Heart right ventricle (tissue), 16 donors: ENCODE measurements at places on chromosomes 16 and 17. TPM values are rescaled to one million over a fixed set of nuclear protein-coding genes. Genes with fewer than 3 reads are reported as not detected.

GRCh38 chr17:78232859-78233173 lies 1.4 kb downstream of the TMEM235 start:
- DNase-seq = no peak

DNA sequence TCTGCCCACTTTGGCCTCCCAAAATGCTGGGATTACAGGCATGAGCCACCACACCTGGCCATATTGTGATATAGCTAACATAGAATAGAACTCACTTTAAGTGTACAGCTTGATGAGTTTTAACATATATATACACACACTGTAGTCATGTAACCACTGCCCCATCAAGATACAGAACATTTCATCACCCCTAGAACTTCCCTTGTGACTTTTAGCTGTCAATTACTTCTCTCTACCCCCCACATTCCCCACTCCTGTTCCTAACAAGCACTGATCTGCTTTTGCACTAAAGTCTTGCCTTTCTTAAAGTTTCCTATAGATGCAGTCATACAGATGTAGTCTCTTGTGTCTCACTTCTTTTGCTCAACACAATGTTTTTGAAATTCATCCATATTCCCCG lies 93.1 kb downstream of the PITPNC1 start:
- DNase-seq = no peak

DNA sequence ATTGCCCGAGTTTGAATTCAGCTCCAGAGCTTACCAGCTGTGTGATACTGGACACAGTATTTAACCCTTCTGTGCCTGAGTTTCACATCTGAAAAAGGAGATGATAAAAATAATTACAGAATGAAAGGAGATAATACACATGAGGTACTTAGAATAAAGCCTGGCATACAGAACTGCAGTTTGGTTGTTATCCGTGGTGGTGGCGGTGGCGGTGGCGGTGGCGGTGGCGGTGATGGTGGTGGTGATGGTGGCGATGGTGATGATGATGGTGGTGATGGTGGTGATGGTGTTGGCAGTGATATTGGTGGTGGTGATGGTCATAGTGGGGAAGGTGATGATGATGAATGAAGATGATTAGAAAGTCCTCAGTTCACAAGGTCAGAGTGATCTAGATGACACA lies 57.2 kb downstream of the ABCC1 start:
- no peak for DNase-seq

DNA sequence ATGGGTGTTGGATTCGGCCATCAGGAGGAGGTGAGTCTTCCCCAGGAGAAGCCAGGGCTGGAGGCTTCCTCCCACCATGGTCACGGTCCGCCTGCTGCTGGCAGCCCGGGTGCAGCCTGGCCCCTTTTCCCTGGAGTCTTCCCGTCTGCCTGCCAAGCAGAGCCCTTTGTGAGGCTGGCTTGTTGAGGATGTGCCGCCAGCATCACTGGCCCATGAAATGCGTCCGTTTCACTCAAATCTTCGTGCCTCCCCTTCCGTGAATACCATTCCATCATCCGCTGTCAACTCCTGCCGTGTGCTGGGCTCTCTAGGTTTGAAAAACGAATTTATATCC lies 9.6 kb downstream of the VPS4A start:
- no peak for DNase-seq

GRCh38 chr16:84548971-84549844 lies 44.7 kb upstream of the MEAK7 start:
- no peak for DNase-seq

DNA sequence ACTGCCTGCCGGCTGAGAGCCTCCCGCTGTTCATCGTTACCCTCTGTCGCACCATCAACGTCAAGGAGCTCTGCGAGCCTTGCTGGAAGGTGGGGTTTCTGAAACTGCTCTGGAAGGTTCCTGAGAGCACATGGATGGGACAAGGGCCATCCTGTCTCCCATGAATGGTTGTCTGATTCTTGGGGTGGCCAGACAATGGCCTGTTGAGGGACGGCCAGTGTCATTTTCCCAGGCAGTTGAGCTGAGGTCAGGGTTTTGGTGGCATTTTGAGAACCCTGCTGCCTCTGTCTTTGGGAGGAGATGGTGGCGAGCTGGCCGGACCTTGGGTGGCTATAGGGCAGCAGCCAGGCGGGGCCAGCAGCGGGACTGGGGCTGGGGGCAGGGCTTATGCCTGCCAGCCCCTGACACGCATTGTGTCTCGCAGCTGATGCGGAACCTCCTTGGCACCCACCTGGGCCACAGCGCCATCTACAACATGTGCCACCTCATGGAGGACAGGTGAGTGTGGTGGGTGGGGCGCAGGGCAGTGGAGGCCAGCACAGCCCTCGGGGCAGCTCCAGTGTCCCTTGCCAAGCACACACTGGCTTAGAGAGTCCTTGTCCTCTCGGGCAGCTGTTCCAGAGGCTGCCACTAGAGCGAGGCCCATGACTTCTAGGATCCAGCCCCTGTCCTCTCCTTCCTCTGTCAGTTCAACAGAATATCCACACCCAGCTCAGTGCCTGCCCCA lies 9.1 kb downstream of the TSC2 start:
- DNase-seq = no peak

- DNase-seq = no peak
Observed at GRCh38 chr17:16975277-16975651, 3.3 kb upstream of the TNFRSF13B start.

DNA sequence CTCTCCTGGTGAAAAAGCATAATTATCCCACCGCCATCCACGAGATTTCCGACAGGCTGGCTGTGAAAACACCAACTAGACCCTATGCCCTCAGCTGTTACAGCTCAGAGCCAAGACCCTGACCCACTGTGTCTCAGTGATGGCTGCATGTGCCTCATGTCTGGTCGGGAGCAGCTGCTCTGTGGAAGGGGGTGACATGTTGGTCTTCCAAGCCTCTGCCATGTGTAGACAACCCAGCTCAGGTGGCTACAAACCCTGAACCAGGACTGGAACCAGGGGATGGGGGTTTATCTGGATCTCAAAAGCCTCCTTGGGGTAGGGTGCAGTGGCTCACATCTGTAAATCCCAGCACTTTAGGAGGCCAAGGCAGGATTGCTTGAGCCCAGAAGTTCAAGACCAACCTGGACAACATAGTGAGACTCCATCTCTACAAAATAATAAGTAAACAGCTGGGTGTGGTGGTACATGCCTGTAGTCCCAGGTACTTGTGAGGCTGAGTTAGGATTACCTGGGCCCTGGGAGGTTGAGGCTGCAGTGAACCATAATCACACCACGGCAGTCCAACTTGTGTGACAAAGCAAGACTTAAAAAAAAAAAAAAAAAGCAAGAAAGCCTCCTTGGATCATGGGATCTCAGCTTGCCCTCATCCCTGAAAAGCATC lies 220.3 kb downstream of the CPPED1 start:
- no peak for DNase-seq

DNA sequence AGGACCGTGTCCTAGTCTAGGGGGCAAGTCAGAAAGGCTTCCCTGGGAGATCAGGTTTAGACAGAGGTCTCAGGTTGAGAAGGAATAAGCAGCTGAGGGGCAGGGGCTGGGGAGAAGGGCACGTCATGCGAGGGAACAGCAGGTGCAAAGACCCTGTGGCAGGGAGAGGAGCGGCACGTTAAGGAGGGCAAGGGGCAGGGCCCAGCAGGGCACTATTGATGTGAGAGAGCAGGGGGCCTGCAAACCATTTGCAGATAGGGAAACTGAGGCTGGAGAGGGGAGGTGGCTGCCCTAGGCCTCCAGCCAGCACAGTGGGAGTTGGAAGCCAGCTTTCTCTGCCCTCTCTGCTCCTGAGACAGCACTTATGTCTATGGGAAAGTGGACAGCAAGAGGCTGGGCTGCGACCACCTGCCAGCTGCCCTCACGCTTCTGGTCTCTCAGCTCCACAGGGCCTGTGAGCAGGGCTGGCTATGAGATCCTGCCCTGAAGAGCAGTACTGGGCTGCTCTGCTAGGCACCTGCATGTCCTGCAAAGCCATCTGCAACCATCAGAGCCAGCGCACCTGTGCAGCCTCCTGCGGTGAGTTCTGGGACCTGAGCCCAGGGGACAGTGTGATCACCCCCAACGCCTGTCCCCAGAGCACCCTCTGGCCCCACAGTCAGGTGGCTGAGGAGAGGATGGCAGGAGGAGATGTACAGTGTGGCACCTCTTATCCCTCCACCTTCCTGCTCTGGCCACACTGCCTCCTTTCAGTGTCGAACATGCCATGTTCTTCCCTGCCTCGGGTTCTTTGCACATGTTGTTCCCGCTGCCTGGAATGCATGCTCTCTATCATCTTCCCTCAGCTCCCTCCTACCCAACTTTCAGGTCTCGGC lies 61.5 kb downstream of the USP22 start:
- no peak for DNase-seq

DNA sequence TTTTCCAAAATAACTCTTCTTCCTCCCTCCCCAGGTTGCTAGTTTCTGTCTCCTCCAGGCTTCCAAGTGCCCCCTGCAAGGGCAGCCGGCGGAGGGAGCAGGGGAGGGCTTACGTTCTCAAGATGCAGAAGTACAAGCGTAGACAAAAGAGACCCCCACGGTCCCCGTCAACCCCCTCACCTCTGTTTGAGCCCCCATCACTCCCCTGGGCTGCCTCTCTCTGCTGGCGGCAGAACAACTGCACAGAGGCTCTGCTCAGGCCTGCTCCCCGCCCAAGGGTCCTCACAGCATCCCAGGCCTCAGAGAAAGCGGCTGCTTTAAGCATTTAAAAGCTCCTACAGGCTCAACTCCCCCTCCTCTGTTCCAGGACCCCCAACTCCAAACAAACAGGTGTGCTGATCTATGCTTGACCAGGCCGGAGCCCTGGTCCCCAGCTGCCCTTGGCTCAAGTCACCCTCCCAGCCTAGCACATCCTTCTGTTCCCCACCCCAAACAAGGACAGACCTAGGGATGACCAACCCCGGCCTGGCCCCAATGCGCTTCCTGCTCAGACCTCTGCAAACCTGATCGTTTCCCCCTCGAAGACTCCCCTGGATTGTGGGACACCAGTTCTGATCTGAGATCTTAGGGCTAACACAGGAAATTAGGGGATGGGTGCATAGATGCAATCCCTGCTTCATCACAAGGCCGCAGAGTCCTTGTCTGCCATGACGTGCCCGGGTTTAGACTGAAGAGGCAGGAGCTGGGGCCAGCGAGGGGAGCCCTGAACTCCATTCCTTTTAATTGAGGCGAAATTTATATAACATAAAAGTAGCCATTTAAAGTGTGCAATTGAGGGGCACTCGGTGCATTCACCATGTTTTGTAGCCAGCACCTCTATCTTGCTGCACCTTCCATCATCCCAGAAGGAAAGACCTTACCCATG lies 17.2 kb upstream of the RBFOX3 start:
- DNase-seq = no peak

GRCh38 chr17:50866950-50867362 lies 802 bp upstream of the TOB1 start:
- DNase-seq = peak; percentile 60

DNA sequence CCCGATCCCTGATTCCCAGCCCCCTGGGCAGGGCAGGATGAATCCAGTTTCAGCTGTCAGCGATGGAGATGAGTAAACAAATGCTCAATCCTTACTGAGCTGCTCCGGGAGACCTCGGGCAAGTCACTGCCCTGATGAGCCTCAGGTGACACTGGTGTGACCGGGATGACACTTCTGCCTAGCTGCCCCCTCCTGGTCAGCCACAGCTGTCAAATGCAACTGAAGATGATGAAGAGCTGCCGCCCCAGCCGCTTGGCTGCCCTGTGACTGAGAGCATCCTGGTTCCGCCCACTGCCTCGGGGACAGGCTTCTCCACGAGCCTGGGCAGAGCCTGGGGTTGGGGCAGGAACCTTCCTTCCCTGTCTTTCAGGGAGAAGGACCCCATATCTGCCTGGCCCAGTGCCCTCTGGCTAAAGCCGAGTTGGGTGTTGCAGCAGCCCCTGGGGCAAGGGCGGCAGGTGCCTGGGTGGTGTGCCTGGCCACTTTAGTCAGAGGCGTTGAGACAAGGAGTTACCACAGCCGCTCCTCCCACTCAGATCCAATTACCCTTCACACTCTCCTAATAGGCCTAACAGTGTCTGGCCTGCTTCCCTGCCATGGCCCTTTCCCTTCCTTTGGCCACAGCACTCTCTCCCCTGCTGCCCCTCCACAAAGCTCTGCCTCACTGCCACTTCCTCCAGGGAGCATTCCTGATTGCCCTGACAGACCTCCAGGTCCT lies 5.5 kb downstream of the CCL17 start:
- DNase-seq = no peak

DNA sequence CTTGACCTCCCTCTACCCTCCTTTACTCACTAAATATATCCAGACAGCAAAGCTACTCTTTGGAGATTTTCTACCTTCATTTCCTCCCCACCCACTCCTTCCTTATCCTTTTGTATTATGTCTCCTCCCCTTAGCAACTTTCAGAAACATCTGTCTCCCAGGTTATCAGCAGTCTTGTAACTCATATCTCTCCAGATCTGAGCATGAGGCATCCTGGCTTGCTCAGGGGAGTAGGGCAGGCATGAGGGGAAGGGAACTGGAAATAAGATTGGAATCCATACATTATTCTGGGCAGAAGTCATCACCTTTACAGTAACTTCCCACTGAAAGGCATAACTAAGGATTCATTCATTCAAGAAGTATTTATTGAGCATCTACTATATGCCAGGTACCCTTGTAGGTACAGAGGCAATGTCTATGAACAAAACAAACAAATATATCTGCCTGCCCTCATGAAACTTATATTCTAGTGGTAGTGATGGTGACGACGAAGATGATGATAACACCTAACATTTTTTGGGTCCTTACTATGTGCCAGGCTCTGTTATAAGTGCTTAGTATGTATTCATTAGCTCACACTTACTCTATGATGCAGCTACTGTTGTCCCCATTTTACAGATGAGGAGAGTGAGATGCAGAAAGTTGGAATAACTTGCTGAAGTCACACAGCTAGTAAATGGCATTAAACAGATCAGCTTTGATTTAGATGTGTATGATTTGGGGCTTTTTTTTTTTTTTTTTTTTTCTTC lies 123.9 kb upstream of the CACNG3 start:
- DNase-seq = no peak

DNA sequence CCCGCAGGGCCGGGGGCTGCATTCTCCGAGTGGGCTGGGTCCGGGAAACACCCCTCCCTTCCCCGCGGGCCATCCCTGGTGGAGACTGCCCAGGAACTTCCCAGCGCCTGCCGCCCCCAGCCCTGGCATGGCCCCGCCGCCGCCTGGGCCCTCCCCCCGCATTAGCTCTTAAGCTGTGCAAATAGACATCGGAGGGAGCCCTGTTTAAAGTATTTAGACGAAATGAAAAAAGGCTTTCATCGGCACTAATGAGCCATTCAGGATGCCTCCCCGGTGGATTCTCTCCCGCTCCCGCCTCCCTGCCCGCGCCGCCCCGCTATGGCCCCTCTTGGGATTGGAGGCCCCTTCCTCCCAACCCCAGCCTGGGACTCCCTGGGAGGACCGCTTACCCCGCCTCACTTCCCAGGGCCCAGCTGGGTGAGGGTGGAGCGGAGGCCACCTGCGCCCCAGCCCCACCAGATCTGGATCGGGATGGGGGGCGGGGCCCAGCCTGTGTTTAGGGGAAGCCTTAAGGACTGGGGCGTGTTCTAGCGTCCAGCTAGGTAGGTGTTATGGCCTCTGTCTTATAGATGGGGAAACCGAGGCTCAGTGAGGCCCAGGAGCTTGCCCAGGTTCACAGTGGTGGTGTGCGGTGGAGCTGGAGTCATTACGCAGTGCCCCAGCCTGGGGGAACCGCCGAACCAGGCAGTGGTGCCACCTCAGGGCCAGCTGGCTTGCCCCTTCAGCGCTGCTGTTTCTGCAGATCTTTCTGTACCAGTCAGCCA lies 19.7 kb downstream of the SEZ6 start:
- DNase-seq = no peak

NEK8 gene
- total RNA-seq = 1.8 TPM

SLC13A5 gene
- not detected for total RNA-seq

KLHL10 gene
- not detected for total RNA-seq

SYNGR3 gene
- total RNA-seq = 0.23 TPM

RGS11 gene
- total RNA-seq = 12.5 TPM

SUPT4H1 gene
- total RNA-seq = 62.2 TPM

OTOP3 gene
- total RNA-seq = not detected

STX1B gene
- total RNA-seq = 0.71 TPM

KCNJ16 gene
- total RNA-seq = not detected
